ENCODE measurements at places on chromosomes 2 and 18.

GRCh38 chr2:20178249-20178607 lies 46.7 kb downstream of the SDC1 start:
- DNase-seq = no peak

GRCh38 chr2:18436503-18437005 lies 123.9 kb downstream of the RDH14 start:
- no peak for DNase-seq

- DNase-seq = no peak
Measured at GRCh38 chr2:216629784-216630183, 3.4 kb upstream of the IGFBP2 start.

DNA sequence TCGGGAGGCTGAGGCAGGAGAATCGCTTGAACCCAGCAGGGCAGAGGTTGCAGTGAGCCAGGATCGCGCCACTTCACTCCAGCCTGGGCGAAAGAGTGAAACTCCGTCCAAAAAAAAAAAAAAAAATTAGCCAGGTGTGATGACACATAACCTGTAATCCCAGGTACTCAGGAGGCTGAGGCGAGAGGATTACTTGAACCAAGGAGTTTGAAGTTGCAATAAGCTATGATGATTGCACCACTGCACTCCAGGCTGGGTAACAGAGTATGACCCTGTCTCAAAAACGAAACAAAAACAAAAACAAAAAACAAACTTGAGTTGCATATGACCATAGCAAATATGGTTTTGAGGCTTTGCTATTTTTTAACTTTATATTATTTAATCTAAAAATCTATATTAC lies 25.8 kb downstream of the SANBR start:
- no peak for DNase-seq

- no peak for DNase-seq
Measured at GRCh38 chr2:26224095-26224494, 20.3 kb downstream of the HADHA start.

- DNase-seq = no peak
Measured at GRCh38 chr2:240597054-240597418, 10.5 kb downstream of the CAPN10 start.

DNA sequence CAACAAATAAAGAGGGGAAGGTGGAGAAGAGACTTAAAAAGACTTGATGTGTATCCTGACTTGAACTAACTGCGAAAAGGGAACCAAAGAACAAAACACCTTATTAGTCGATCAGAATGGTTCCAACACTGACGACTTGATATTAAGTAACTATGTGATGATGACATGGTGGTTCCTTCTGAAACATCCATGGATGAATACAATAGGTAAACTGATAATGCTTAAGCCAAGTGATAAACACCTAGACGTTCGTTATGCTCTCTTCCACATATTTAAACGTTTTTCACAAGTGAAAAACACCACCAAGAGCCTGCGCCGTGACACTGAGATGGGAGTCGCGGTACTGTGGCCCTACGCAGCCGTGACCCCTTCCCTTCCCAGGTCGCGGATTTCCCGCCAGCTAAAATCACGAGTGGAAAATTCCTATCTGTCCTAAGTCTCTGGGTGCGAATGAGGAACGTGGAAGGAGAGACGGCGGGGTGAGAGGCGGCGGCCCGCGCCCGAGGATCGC lies 797 bp downstream of the TTC32 start:
- DNase-seq = peak; percentile 32

- DNase-seq = no peak
Measured at GRCh38 chr18:58806826-58807714, 57.6 kb upstream of the ZNF532 start.

GRCh38 chr2:80377071-80377470 lies 72.5 kb upstream of the LRRTM1 start:
- no peak for DNase-seq

GRCh38 chr2:197673106-197673505 lies 2.3 kb downstream of the RFTN2 start:
- no peak for DNase-seq

DNA sequence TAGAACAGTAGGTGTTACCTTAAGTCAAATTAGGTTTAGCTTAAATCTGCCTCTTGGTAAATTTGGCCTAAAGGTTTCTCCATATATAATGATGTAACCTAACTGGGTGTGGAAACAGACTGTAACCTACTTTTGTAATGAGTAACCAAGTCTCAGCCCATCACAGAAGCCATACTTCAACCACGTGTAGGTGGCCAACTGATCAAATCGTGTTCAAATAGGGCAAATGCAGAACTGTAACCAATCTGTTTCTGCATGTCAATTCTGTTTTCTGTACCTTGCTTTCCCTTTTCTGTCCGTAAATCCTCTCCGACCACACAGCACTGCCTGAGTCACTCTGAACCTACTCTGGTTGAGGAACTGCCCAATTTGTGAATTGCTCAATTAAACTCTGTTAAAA lies 34.0 kb upstream of the PLA2R1 start:
- no peak for DNase-seq

DNA sequence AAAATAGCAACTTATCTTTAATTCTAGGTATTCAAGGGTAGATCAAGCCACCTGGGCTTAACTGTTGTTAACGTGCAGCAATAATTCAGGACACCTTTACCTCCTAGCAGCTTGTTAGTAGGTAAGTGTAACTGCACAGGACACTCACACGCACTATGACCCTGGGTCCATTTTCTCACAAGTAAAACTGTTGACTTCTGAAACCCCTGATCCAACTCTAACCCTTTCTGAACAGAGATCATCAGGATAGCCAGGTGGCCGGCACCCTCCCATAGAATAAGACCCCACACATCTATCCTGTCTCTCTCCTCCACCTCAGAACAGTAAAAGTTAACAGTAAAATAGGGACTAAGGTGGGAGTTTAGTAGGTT lies 610 bp downstream of the SPC25 start:
- no peak for DNase-seq

- no peak for DNase-seq
Measured at GRCh38 chr2:36634981-36635597, 37.1 kb upstream of the FEZ2 start.

GRCh38 chr2:157124731-157125130 lies 132.8 kb upstream of the GALNT5 start:
- DNase-seq = no peak

DNA sequence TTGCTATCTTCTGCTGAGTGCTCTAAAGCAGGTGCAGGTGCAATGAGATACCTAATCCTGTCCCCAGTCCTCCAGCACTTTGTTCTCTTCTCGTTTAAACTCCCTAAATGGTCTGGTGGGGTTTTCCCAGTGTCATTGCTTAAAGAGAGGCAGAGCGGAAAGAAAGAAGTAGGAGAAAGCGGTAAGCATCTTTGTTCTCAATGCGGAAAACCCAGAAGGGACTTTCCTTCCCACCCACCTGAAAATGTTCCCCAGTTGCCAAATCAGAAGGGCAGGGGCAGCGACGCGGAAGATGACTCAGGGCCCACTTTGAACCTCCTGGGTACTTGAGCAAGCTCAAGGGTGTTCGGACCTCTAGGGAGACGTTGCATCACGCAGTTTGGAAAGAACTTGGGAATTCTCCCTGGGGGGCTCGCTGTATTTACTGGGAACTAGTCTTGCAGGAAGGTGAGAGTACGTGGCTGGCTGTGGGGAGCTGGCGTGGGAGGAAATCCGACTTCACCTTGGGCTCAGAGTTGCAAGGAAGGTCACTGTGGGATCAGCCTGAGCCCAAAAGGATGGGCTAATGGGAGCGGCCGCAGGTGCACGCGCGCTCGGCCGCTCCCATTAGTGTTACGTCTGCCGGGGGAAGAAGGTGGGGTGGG lies 589 bp upstream of the SGPP2 start:
- DNase-seq = peak; percentile 17

- no peak for DNase-seq
Measured at GRCh38 chr2:60292242-60292641, 261.2 kb downstream of the BCL11A start.

DNA sequence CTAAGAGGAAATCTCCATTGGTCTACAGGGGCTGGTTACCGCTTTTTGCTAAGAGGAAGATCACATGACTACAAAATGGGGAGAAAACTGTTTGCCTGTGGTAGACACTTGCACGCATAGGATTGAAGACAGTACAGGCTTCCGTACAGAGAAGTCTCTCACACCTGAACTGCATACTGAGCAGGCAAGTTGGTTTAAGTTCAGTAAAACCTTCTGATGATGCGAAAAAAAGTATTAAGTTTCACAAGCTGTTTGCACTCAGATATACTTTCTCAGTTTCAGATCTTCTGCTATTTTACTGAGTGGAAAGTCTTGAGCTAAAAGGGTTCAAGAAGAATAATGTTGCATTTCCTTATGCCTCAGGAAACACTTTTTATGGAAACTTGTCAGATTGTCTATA lies 292.2 kb upstream of the MC4R start:
- DNase-seq = no peak

GRCh38 chr2:72340665-72341064 lies 193.0 kb upstream of the CYP26B1 start:
- no peak for DNase-seq

DNA sequence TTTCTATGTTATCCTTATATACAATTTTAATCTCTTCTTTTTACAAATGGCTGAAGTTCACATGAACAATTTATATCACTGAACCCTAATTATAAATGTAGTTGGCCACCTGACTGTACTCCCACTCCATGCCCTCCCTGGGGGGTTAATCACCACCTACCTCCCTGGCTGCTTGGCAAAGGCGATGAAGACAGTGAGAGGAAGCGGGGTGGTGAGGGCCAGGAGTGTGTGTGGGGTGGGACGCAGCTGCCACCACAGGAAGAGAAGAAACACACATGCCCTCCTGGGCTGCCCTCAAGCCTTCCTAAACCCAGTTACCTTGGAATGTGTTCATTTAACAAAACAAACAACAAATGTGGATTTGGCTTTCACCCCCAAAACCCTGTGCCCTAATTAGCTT lies 87.0 kb upstream of the REV1 start:
- DNase-seq = no peak

- no peak for DNase-seq
Measured at GRCh38 chr2:54940723-54941122, 109.5 kb downstream of the RTN4 start.

GRCh38 chr2:197890168-197890567 lies 85.8 kb downstream of the PLCL1 start:
- DNase-seq = no peak

Data from ACHN (cell line).